ENCODE measurements at places on chromosomes 11 and 22.

GRCh38 chr22:49724893-49725489, 102.7 kb downstream of the BRD1 start:
- peak; percentile 16 for DNase-seq

- no peak for DNase-seq
These were observed 108.9 kb downstream of the KIRREL3 start for GRCh38 chr11:126891556-126892217.

GRCh38 chr11:31199378-31199777, 170.2 kb downstream of the DCDC1 start:
- DNase-seq, result no peak

GRCh38 chr11:124176925-124177715, 6.0 kb upstream of the OR10D3 start:
- no peak for DNase-seq

GRCh38 chr22:37607935-37608476, 628 bp upstream of the GGA1 start:
- no peak for DNase-seq

- no peak for DNase-seq
These were observed 18.6 kb upstream of the LMO2 start for GRCh38 chr11:33910296-33910957.

DNA sequence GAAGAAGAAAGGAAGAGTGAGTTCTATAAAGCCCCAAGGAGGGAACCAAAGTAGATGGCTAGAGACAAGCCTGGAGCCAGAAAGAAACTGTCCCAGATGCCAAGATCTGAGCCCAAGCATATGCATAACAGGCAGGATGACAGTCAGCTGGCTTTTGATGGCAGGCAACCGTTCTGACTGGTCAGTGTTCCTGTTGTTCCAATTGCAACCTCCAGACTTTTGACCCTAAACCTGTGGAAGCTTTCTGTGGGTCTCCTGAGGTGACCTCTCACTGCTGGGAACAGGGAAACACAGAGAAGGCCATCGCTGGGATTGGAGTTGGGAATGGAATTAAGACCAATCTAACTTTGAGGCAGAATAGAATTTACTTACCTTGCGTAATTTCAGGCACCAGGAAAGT, 21.6 kb upstream of the NNMT start:
- DNase-seq, result no peak

DNA sequence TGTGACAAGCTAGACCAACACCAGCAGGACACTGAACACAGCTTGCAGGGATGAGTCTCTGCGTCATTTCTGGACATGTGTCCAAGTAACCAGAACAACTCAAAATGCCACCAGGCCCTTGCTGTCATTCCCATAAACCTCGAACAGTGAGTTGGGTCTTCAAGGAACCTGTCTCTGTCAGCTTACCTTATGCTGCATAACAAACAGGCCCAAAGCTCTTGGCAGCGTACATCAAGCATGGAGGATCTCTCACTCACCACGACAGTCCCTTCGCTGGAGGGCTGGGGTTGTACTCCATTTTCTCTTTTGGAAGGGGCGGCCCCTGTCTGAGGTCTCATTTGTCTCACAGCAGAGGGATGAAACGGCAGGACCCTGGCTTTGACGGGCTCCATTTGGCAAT, 6.8 kb downstream of the CDKN1C start:
- DNase-seq, result no peak
